ENCODE measurements at places on chromosomes 11 and 22.
A peak's percentile ranks its signal among the peaks of the same experiment; 100 is the strongest.

GRCh38 chr11:123392431-123392830, 37.6 kb upstream of the GRAMD1B start:
- DNase-seq: no peak

GRCh38 chr11:121464352-121464946, 11.7 kb upstream of the SORL1-AS1 start:
- DNase-seq: peak; percentile 89

DNA sequence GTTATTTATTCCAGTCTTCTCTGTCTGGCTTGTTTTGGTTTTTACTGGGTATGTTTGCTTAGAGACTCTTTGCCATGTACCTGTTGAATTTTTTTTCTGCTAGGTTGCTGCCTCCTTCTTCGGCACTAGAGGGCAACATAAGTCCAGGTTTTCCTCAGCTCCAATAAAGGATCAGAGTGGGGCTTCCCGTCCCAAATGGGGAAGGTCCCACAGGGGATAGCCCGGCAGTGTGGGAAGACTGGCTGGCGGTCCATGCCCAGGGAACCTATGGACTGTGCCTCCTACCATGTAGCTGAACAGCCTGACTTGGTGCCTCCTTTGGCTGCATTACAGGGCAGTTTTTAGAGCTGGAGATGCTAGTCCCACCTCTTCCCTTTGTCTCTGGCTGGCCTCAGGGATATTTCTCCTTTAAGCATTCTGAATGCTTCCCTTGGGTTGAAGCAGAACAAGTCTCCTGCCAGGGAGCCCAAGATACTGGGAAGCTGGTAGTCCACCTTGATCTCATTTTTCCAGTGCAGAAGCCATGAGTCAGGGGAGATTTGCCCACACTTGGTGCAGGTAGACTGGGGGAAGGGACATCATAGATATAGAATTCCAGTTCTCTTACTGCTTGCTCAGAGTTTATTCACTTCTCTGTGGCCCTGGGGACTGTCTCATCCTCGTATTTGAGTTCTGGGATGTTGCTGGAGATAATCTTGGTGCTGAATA, 60.2 kb downstream of the BRD1 start:
- DNase-seq: peak; percentile 51

DNA sequence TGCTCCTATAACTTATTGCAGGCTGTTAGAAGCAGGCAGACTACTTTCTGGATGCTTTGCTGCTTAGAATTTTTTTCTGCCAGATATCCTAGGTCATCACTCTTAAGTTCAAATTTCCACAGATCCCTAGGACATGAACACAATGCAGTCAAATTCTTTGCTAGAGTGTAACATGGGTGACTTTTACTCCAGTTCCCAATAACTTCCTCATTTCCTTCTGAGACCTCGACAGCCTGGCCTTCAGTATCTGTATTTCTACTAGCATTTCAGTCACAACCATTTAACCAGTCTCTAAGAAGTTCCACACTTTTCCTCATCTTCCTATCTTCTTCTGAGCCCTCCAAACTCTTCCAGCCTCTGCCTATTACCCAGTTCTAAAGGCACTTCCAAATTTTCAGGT, 60.4 kb upstream of the ZBED5 start:
- DNase-seq: no peak

DNA sequence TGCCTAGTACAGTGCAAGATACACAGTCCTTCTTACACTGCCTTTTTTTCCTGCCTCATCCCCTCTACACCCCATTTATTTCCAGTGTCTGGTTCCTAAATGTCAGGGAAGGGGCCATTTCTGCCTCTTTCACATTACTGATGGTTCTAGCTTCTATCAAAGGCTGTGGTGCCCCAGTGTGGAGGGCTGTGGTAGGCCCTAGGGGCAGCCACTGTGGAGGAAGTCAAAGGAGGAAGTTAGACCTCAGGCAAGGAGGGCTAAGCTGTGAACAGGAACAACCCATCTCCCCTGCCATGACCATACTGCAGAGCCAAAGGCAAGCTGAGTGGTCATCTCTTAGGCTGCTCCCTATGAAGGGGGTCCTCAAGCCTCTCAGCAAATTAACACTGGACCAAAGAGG, 81.9 kb upstream of the CRTAM start:
- DNase-seq: peak; percentile 55

Data from CD4-positive, alpha-beta T cell treated with Interleukin-15 for 4 hours (primary cell).